ENCODE measurements at places on chromosomes 7 and 10.

GRCh38 chr10:49275896-49276295 is 23.1 kb upstream of the C10orf71 start:
- DNase-seq = no peak

GRCh38 chr10:51886438-51887068 is 187.2 kb upstream of the CSTF2T start:
- DNase-seq = no peak

DNA sequence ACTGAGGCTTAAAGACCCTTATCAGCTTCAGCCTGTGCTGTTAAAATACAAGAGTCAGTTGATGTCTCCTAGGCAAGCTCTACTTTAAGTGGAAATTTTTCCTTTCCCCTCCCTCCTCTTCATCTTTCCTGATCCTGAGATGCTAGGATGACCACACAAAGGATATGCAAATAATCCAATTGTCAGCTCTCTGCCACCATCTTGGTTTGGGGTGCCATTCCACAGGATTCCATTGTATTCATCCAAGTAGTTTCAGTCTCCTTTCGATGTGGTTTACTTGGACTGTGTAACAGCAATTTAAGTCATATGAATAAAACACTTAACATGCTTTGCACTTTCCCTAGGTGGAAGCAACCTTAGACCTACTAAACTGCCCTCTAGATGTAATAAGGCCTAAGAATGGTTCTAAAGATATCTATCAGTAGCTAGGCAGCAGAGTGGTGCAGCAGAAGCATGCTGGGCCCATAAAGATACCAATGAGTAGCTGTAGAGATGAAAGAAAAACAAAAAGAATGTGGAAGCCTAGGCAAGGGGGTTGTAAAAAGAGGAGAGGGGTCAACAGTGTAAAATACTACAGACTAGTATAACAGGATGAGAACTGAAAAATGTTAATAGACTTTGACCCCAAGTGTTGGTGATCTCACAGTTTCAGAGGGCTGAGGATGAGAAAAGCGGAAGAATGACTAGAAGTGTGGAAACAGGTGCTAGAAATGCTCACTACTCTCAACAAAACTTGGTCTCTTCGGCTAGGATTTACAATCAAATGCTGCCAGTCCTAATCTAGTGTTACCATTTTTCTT is 2.4 kb upstream of the CFAP69 start:
- no peak for DNase-seq

GRCh38 chr7:32221056-32221455 is 150.8 kb upstream of the PDE1C start:
- DNase-seq = no peak

DNA sequence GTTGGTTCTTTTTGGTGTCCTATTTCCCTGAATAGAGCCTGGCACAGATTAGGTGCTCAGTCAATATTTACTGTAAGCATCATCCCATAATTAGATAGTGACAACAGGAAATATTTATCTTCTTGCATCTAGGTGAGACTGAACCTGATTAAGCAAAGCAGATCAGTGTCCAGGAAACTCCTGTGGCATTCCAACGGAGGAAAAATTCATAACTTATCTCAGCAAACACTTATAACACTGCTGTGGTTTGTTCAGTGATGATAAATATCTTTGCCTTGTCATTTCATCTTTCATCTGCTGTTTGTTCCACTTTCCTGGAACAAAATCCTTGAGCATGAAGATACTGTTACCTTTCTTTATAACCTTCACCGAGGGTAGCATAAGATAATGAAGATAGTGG is 1160.3 kb upstream of the AUTS2 start:
- DNase-seq = no peak

GRCh38 chr10:67959839-67960476 is 75.5 kb downstream of the SIRT1 start:
- no peak for DNase-seq

DNA sequence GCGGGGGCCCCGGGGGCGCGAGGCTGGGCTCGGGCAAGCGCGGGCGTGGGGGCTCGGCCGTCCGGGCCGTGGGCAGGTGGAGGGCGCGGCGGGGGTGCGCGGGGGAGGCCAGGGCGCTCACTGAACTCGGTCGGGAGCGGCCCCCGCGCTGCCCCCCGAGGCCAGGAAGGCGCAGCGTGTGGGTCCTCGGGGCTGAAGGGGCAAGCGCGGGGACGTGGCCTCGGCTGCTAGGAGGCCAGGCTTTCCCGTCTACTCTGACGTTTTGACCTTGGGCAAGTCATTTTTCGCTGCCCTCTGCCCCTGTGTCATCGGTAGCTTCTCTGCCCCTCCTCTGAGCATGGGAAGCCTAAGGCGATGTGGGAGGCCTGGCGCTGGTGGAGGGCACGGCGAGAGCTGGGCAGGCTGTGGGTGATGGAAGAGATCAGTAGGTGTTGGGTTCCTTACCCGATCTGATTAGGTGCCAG is 441 bp downstream of the FBH1 start:
- no peak for DNase-seq

GRCh38 chr7:26345837-26346236 is 54.2 kb downstream of the SNX10 start:
- no peak for DNase-seq

DNA sequence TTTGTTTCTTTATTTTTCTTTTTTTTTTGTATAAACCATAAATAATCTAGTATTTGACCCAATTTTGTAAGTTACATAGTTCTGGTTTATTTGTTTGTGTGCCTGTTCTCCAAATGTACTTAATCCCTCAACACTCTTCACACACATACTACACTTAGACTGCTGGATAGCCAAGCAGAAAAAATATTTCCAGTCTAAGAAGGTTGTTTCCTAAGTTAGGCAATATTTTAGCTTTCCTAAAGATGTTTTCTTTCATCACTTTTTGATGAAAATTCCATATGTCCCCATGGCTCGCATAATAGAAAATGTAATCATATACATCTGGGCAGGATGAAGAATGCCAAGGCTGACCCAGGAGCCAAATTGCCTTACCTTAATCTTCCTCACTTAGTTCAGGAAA is 105.3 kb downstream of the PPP1R3A start:
- DNase-seq = no peak

DNA sequence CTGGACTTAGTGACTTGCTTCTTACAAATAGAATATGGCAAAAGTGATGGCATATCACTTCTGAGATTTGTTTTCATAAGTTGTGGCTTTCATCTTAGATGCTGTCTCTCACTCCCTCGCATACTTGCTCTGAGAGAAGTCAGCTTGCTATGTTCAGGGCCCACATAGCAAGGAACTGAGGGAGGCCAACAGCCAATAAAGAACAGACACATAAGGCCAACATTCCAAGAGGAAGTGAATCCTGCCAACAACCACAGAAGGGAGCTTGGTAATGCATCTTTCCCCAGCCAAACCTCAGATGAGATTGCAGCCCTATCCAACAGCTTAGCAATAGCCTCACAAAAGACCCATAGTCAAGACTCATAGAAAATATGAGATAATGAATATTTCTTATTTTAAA is 39.2 kb upstream of the DMTF1 start:
- no peak for DNase-seq

DNA sequence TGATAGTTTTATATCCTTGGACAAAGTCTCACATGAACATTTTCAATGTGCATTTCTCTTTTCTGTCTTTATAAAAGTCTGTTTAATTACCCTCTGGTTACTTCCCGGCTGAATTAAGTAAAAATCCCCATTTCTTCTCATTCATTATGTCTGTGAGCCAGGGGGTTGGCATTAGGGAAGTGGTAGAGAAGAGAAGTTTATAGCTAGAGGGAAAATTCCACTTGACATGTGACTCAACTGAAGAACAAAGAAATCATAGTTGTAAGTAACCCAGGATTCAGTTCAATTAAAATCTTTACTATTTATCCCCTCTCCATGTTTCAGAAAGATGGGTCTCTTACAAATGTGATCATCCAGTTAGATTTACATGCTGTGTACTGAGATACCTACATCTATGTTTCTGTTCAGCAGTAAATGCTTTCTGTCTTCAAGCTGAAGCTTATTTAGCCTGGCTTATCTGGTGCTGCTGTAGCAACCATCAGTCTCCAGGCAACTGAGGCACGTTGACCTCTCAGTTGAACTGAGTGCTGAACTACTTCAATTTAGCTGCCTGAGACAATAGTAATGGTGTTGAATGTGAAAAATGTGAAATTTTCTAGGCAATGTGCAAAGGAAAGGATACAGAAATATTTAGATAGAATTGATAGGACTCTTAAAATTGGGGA is 181.6 kb downstream of the MLLT10 start:
- no peak for DNase-seq

GRCh38 chr10:80459047-80459865 is 5.1 kb downstream of the TSPAN14 start:
- peak; percentile 42 for DNase-seq

- no peak for DNase-seq
Observed at GRCh38 chr7:4774658-4775249, 669 bp upstream of the AP5Z1 start.

GRCh38 chr10:123715546-123715945 is 49.4 kb downstream of the GPR26 start:
- DNase-seq = no peak

DNA sequence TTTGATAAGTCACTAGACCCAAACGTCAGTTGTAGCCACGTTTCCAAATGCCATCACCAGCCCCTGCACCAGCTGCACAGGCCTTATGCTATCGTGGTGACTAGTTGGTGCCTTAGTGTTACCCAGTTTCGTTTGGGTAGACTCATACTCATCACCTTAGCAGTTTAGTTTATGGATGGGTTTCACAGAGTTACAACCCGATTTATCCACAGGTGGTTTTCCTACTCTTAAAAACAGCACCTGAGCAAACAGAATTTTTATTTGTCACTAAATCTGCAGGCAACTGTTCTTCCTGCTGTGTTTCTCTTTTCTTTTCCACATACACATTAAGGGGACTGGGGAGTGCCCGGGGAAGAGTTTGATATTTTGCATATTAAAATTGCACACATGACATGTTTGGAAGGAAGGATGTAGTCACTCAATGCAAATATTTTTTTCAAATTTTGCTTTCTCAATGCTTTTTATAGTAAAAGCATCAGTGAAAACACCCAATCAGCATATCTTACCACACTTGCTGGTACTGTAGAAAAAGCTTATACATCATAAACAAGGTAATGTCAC is 41.6 kb downstream of the PDSS1 start:
- DNase-seq = no peak

DNA sequence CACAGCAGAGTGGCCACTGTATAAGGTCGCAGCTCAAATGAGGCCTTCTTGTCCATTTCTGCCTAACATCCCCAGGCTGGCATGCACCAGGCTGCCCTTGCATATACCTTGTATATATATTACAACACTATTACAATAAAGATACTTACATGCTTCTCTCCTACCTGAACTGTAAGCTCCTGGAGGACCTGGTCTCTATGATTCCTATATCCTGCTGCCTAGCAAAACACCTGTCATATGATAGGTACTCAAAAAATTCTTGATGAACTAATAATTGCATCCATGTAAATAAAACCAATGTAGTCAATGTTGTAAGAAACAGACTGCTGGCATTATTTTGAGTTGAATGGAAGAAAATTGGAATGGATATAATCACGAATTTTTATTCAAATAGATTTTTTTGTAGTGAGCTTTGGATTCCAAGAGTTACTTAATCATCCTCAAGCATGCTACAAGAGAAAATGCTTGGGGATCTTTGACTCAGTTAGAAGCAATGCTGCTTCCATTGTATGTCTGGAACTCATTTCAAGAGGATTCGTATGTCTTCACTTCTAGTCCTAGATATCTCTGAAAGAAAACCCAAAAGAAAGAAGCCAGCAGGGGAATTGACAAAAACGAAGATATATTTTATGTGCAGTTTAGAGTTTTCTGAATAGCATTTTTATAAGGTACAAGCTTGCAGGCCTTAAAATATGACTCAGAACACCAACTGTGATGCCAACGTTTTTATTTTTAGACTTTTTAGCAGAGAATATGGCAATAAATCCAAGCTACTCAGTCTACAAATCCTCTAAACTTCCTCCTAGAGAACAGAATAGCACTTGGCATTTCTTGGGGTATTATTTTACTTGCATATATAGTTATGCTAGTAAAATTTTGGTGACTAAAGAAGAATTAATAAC is 53.1 kb downstream of the OSBPL3 start:
- DNase-seq = no peak

GRCh38 chr7:157618823-157619606 is 282.2 kb downstream of the DNAJB6 start:
- DNase-seq = no peak

DNA sequence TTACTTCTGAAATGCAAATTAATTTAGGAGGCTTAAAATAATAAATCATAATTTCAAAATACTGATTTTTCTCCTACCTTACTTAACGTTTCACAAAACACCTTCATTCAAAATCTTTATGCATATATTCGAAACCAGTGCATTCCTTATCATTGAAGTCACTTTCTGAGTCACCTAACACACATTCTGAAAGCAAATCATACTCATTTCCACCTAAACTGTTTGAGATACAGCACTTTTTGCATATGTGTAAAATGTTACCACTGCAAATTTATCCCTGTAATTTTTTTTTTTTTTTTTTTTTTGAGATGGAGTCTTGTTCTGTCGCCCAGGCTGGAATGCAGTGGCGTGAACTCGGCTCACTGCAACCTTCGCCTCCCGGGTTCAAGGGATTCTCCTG is 15.7 kb downstream of the PPP3CB start:
- no peak for DNase-seq

DNA sequence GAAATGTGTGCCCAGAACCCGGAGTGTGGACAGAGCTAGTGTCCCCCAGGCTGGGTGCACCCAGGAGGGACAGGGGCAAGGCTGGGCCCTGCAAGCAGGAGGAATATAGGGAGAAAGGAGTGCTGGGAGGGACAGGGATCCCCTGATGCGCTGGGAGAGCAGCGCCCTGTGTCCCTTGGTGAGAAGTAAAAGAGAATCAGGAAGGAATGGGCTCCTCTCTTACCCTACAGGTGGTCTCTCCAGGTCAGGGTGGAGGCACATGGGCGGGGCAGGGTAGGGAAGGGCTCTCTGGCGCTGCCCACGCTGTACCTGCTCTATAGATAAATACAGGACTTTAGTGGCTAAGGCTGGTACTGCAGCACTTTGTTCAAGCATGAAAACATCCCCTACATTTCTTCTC is 753.8 kb downstream of the GRID1 start:
- DNase-seq = no peak

DNA sequence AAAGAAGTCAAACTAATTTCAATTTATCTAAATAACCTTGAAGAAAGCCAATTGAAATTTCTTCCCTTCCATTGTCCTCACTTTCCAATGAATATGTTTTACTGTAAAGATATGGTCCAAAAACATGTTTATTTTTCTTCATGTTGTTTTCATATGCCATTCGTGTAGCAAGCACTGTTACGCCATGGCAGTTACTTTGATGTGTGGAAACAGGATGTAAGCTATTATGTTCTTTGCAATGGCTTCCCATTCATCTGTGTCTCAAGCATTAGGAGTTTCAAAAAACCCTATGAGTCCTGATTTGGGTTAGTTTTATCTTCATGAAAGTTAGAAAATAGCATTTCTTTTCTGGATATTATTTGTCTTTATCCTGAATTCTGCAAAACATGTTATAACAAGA is 31.0 kb downstream of the GPR141 start:
- DNase-seq = no peak

GRCh38 chr10:69636626-69637605 is 6.9 kb downstream of the FAM241B start:
- DNase-seq = no peak

GRCh38 chr10:133393401-133394063 is 425 bp upstream of the MTG1 start:
- DNase-seq = no peak

- no peak for DNase-seq
Observed at GRCh38 chr7:2260820-2261219, 18.8 kb downstream of the NUDT1 start.
